Activated naive CD4-positive, alpha-beta T cell treated with anti-CD3 and anti-CD28 coated beads, Interleukin-2, amount 50 U/mL, for 16 hours (primary cell): ENCODE measurements at places on chromosomes 1 and 21.

- DNase-seq, result no peak
Observed at GRCh38 chr21:10521091-10521598, at the start of gene TPTE. Gene TPTE (plus strand): TSS chr21:10521583. CDS start chr21:10538724, 17,141 bp downstream.

DNA sequence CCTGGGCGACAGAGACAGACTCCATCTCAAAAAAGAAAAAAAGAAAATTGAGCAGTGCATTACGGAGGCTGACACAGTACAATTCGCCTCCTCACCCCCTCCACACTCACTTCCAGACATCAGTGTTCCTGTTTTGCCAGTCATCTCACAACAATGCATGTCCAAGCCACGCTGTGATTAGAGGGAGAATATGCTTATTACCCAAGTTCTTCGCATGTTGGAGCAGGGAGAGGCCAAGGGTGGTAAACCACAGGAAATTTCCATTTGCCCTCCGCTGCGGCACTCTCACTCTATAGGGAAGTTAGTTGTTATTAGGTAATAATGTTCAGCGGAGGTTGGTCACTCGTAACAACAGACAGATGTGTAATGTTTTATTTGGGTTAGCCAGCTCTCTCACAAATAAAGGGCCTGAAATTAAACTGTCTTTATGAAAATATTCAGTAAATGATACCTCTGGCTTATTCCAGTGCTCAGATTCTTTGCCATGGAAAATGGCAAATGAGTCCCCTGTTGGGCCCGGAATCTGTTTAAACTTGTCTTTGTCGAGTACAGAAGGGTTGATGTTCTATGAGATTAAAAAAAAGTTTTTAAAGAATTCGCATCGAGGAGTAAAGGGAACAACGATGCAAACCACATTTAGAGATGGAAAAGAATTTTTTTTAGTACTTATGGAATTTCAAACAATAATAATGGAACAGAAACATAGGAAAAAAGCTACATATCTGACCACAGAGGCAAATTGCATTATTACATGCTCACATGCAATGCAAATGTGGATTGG lies 33.1 kb downstream of the KCNJ15 start:
- DNase-seq, result no peak

- no peak for DNase-seq
Observed at GRCh38 chr21:37372951-37373350, 6.4 kb downstream of the DYRK1A start.

DNA sequence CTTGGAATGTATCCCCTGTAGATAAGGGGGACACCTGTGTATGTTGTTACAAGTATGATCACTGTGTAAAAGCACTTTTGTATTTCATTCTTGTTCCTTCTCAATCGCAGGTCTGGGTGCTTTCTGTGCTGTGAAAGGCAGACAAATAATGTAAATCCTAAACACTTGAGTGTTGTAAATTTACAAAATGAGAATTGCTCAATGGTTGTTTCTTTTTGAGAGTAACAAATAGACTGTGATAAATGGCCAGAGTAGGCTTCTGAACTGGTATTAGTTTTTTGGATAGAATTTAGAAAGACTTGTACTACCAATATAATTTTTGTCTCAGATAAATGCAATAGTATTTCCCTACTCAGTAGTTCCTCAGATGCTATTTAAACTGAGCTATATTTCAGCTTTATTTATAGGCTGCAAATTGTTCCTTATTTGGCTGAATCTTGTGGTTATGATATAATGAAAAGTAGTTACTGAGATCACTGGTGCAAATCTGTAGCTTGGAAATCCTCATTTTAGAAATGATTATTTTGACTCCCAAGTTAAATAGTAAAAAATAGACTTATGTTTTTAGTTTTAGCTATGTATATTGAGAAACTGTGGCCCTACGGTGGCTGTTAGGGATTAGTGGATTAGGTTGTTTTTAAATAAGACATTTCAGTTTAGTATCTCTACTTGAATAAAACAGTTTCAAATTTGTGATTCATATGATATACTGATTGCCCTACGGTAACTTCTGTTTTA lies 9.2 kb downstream of the BACH1 start:
- no peak for DNase-seq

GRCh38 chr1:201634261-201634660 lies 95.3 kb downstream of the NAV1 start:
- DNase-seq, result no peak

DNA sequence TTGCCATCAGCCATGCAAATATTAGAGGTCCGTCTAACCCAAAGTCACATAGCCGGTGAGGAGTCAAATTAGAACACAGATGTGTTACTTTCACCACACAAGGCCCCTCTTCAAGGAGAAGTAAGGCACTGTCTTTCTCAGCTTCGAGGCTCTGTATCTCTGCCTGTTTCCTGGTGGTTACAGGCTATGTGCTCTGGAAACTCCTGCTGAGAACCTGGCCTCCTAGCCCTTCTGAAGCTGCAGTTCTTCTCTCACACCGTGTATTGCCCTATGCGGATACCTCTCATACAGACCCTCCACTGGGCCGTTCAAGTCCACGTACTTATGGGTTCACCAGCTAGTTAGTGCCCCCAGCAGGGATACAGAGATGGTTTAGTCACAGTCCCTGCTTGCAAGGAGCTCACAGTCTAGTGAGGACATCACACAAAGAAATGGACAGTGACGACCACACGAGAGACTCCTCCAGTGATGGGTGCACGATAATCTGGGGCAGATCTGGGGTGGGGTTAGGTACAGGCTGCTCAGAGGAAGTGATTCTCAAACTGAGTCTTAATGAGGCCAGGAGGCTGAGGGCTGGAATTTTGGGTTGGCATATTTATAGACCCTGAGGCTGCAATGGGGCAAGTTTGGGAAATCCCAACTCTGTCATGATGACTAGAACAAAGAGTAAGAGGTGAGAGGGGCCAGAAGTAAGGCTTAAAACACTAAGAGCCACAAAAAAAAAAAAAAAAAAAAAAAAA lies 22.8 kb upstream of the ELOA start:
- DNase-seq, result no peak

DNA sequence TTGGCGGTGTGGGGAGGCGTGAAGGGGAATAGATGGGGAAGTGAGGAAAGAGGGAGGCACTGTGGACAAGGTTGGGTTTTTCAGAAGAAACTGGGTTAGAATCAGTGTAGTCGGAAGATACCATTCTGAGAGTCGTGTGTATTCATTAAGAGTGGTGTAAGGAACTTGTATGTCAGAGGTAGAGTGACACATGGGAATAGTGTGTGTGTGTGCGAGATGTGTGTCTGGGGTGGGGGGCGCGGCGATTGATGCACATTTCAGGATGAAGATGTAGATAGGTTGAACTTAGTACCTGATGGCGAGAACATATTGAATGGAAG lies 878 bp downstream of the SMG7 start:
- no peak for DNase-seq

DNA sequence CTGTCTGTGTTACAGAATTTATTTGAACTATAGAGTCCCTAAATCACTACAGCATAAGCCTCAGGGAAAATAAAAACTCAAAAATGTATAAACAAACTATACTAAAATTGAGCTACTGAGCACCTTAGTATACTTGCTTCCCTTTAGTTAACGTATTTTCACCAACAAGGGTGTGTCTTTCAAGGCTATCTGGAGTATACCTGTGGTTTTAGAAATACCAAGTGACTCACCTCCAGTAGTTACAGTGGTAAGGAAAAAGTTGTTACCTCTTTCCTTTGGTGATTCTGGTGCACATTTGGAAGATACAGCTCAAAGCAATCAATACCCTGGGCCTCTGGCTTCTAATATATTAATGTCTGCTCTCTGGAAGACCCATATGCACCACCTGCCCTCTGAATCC lies 68.0 kb upstream of the C1orf105 start:
- no peak for DNase-seq

DNA sequence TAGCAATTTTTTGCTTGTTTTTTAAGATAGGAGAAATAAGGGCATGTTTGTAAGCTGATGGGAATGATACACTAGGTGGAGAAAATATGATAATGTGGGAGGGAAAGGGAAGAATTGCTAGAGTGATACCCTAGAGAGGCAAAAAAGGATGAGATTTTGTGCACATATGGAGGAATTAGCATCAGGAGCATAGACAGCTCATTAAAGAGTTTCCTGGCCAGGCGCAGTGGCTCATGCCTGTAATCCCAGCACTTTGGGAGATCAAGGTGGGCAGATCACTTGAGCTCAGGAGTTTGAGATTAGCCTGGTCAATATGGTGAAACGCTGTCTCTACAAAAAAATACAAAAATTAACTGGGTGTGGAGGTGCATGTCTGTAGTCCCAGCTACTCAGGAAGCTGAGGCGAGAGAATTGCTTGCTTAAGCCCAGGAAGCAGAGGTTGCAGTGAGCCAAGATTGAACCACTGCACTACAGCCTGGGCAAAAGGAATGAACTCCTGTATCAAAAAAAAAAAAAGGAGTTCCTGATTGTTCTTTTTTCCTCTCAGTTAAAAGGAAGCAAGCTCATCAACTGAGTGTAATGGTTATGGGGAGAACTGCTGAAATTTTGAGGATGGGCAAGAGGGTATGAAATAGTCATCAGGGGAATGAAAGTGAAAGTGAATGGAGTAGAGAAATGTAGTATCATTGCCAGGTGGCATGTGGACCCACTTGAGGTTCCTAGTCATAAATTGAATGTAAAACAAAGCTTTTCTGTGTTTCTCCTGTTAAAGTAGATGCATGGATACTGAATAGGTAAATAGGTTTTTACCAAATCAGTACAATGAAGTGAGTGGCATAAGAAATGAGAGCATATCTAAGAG lies 35.5 kb downstream of the SH3GLB1 start:
- DNase-seq, result no peak

GRCh38 chr21:33286600-33287456 lies 20.7 kb downstream of the IL10RB start:
- DNase-seq, result no peak

GRCh38 chr1:110643879-110644472 lies 30.8 kb downstream of the KCNA3 start:
- DNase-seq, result no peak

DNA sequence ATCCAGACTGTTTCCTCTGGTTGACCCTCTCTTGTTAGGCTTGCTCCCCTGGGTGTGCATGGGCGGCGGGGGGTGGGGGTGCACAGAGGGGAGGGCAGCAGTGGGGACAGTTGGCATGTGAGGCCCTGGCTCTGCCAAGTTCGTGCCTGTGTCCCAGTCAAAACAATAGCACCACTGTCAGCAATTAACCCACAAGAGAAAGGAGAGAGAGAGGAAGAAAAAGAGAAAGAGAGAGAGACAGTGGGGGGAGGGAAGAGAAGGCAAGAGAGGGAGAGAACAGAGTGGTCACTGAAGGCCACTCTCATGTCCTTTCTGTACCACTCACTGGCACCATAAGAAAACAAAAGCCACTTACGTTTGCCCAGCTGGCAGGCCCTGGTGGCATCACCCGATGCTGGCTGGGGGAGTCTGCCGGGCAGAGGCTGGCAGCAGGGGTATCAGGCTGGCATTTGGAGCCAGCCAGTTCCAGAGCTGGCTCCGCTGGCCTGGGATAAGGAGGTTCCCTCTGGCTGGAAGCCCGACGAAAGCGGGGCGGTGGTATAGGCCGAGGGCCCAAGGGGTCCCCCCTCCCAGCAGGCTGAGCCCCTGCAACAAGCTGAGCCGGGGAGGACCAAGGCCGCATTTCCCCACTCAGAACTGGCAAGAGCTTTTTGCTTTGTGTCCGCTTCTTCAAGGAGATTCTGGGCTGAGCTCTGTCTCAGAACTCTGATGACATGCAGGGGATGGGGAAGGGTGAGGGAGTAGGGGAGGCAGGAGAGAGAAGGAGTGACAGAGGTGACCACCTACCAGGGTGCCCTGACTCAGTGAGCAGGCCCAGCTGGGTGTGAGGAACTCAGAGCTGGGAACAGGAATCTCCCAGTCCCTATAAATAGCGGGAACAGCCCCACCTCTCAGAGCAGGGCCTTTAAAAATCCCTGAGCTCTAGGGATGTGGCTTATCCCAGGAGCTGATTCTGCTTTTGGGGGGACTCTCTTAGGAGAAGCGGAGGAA lies 27.9 kb downstream of the PIK3C2B start:
- DNase-seq, result no peak

- no peak for DNase-seq
Observed at GRCh38 chr1:112298558-112298957, 97.5 kb upstream of the CTTNBP2NL start.

DNA sequence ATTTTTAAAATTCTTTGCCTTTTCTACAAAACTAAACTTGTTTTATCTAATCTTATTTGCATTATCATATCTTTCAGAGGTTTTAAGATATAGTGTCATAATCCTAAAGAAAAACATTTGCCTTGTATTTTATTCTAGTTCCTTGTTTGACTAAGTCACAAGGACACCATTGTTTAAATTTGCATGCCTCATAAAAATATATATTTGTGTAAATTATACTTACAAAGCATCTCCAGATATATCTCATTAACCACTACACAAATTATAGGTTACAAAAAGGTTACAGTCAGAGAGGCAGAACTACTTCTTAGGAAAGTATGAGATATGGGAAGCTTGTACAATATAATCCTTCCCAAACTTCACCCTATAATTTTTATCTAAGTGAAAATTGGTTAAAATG lies 4.2 kb upstream of the RGS13 start:
- DNase-seq, result no peak

DNA sequence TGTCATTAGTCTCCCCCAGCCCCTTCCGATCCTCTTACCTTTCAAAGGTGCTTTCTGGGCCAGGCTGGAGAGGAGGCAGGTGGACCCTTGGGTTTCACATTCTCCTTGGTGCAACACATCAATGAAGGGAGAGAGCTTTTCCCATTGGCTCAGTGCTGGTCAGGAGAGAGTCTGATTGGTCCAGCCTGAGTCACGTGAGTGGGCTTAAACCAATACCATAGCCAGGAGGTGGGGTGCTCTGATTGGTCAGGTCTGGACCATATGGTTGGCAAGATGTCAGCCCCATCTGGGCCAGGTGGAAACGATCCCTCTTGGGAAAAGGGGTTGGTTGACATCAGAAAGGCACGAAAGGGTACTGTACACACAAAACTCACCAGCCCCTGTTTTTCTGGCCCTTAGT lies 44.8 kb upstream of the ABCG1 start:
- DNase-seq, result no peak

DNA sequence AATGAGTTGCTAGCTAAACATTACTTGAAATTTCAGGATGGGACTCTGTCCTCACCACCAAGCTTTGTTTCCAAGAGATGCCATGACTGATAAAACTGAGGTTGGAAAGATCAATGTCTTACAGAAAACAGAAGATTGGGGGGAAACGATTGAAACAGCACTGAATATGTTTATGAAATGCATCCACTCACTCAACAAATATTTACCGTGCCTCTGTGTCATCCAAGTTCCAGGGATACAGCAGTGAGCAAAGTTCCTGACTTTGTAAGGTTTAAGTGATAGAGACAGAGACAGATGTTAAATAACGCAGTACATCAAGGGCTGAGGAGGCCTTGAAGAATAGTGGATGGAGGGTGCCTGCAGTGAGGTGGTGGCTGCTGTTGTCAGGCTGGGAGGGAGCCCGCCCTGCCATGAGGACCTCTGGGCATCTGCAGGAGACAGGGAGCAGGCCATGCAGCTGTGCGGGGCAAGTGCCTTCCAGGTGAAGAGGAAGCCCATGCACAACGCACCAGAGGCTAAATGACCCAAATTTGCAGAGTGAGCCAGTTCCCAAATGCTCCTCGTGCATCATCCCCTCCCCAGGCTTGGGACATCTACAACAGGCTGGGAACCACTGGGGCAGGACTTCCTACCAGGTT lies 108.0 kb downstream of the HLCS start:
- no peak for DNase-seq
